Left kidney (tissue), 8 donors: ENCODE measurements at places on chromosomes 3 and 15. TPM values are rescaled to one million over a fixed set of nuclear protein-coding genes. Genes with fewer than 3 reads are reported as not detected.

Gene DUOXA2
- polyA plus RNA-seq, result not detected

Gene RPL32
- 1,889 TPM for polyA plus RNA-seq

Gene PRC1
- 105 TPM for polyA plus RNA-seq

Gene PCSK6
- 7.0 TPM for polyA plus RNA-seq

DNA sequence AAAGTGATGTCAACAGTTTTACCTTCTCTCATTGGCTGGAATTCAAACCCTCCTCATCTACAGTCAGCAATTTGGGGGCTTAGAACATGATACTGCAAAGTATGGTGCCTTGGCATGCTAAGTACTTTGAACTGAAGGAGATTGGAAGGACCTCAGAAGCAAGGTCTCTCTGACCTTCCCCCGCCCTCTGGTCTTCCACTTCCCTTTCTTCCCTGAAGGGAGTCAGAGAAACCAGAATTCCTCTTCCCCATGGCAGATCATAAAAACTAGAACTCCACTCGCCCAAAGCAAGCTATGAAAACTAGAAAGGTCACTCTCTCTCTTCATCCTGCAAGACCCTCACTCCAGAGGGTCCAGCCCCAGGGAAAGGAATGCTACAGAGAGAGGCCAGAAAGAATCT, 64.2 kb downstream of the CD200R1L start:
- no peak for DNase-seq

Gene HTR3E
- not detected for polyA plus RNA-seq

DNA sequence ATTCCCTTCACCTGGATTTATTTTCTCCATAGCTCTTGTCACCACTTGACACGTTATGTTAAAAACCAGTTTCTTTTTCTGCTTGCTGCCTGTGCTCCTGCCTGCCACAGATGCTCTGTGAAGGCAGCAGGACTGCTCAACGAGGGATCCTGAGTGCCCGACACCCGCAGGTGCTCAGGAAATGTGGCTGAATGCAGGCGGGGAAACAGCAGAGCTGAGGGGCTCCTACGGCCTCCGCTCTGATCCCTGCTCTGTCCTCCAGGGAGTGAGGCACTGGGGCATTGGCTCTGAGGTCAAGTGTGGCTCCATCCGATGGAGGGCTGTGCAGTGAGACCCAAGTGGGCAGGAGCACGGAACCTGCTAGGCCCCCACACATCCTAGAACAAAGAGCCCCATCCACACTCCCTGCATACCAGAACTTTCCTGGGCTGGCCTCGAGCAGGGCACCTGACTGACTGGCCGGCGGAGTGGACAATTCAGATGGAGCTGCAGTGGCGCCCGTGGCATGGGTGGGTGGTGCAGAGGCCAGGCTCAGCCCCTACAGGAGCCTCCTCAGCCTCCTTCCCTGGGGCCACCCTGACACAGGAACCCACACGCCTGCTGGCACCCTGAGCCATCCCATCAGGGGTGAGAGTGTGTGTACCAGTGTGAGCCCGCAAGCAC, 27.9 kb downstream of the IQSEC1 start:
- DNase-seq, result no peak

DNA sequence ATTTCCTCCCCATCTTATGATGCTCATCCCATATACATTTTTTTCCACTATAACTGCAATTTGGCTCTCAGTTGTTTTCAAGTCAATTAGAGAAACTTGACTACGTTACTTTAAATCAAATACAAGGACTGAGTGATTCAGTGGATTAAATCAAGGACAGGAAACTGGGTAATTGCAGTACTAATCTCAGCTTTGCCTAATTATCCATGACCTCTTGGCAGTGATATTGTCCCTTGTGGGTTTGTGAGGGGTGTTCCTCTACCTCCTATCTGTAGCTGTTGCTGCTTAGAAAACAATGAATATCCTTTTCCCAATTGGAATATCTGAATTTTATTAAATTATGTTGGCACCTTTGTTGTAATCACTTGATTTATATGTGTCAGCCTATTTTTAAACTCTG, 79.4 kb downstream of the ZPLD1 start:
- no peak for DNase-seq

Gene TMEM207
- 18.1 TPM for polyA plus RNA-seq

DNA sequence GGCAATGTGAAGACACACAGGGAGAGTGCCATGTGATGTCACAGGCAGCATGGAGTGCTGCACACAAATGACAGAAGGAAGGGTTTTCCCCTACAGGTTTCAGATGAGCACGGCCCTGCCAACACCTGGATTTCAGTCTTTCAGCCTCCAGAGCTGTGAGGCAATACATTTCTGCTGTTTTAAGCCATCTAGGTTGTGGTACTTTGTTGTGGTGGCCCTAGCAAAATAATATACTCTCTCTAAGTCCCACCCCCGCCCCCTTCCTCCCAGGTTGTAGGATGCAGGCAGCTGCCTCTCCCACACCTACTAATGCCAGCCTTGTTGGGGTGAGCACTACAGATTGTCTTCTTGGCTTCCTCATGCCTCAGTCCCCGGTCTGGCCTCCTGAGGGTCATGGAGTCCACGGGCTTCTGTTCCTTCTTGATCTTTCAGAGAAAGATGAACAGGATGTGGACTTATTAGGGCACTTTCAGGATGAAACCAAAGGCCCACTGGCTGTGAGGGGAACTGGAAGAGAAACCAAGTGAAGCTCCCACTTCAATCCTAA, 180.0 kb downstream of the CD47 start:
- no peak for DNase-seq

- DNase-seq, result no peak
These were observed 38.6 kb upstream of the PLXNA1 start for GRCh38 chr3:126944089-126944965.

DNA sequence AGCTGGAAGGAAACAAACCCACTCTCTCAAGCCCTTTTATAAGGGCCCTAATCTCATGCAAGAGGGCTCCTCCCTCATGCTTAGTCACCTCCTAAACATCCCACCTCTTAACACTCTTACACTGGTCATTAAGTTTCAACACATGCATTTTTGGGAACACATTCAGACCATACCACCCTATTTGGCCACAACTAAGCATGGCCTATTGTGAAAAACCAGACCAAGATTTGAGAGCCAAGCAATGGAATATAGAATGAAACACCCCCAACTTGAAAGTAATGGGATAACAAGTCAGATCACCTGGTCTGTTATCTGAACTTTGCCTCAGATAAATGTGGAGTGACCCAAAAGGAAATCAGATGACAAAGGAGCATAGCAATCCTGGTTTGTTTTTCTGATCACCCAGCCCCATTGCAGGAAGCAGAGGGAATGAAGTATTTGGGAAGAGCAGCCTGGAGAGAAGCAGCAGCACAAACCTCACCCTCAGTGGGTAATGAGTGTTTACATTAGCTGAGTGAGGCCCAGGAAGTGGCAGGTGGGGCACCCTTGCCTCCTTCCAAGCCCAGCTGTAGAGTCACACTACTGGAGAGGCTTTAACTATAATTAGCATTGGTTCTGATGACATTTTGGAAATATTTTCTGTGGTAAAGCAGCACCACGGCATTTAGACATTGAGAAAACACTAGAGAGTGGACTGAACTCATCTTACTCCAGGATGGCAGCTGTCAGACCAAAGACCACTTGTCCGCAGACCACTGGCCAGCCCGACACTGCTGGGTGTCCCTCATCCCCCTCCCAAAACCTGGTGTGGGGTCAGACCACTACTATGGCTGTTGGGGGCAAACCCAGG, 48.8 kb upstream of the PRTG start:
- no peak for DNase-seq

Gene CPNE9
- not detected for polyA plus RNA-seq

DNA sequence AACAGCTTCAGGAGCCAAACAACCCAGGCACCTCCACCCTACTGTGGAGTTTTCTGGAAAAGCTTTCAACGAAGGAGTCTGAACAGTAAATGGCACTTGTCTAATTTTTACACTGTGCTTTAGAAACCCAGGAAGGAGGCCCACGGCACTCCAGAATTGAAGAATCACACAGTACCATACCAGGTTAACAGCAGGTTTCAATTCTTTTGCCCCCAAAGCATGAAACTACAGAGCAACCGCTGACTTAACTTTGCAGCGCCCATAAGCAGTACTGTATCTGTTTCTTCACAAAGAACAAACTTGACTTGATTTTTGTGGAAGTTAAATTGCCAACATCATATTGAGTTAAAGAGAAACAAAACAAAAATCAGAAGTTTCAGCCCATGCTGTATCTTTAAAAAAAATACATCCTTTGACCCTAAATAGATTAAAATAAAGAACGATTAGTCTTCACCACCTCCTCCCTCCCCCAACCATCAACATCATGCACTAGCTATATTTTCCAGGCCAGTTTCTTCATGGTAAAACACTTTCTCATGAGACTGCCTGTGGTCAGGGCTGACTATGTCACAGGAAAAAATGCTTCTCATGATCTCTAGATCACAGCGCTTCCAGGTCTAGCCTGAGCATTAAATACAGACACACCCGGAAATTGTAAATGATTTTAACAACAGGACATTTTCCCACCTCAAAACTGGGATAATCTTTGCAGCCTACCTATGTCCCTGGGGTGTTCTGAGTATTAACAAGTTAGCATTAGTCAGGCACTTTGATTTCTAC, 456.3 kb downstream of the FOXP1 start:
- no peak for DNase-seq

Gene CYP8B1
- polyA plus RNA-seq, result 1.3 TPM

Gene PCNP
- polyA plus RNA-seq, result 242 TPM

DNA sequence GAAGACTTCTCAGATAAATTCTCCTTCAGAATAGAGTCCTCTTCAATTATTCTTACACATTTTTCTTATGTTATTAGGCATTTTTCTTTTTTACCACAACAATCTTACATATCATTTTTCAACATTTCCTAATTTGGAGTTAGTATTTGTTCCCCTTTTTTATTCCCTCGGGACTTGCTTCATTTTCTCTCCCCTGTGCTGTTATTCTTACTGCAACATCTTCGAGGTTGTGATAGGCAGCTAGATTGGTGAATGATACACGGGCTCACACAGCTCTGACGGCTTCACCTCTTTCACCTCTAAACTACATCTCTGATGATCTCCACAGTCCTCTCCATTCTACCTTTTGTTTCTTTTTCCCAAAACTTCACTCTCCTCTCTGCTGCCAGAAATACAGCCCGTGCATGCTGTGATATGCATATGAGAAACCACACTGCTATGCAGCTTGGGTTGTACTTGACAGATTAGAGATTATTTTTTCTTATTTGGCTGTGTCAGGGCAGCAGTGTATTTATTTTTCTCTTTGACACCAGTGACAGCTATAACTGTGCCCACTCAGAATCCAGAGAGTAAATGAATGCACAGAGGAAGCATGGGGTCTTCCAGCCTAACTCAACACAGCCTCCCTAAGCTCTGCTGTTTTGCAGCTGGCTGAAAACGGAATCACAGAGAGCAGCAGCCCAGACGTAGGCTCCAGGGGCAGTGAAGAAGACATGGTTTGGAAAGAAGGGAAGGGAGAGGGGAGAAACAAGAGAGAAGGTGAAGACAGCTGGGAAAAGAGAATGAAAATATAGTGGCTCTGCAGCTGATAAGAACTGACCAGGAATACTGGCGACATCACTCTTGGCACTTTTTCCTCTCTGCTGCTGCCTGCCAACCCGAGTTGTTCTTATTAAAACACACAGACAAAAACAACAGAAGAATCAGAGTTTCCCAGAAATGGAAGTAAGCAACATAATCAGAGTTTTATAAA, 61.8 kb downstream of the SLC9A9 start:
- DNase-seq, result no peak

DNA sequence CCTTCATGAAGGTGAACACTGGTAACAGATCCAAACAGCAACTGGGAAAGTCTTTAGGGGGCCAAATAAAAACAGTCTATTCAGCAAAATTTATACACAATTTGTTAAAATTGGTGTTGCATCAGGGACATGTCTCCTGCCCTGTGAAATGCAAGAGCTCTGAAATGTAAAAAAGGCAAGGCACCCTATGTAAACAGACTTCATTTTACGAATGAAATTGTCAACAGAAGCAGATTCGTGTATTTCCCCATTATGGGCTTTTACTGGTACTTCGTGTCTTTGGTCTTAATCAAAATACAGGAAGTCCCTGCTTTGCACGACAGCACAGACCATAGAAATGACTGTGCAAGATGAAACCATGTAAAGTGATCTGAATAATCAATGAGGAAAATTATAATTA, 127.3 kb upstream of the THBS1 start:
- no peak for DNase-seq

Gene GOLGA8M
- polyA plus RNA-seq, result 4.5 TPM

Gene HYAL3
- polyA plus RNA-seq, result 4.1 TPM

Gene IL17RB
- polyA plus RNA-seq, result 16.7 TPM

DNA sequence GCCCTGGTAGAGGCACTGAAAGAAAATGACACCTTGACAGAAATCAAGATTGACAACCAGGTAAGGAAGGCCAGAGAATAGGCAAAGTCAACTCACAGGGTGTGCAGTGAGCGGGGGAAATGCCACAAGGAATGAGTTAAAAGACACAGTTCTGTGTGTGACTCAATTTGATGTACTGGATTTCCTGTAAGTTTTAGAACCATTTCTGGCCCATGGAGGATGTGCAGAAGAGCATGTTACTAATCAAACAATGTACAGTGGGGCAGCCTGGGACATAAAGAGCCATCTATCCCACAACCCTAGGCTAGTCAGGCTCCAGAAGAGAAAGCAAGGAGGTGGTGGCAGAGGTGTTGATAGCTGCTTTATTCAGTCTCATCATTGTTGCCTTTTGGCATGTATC, 31.2 kb upstream of the TMOD3 start:
- DNase-seq, result no peak

GRCh38 chr3:44961888-44962287, 14.1 kb downstream of the ZDHHC3 start:
- no peak for DNase-seq

DNA sequence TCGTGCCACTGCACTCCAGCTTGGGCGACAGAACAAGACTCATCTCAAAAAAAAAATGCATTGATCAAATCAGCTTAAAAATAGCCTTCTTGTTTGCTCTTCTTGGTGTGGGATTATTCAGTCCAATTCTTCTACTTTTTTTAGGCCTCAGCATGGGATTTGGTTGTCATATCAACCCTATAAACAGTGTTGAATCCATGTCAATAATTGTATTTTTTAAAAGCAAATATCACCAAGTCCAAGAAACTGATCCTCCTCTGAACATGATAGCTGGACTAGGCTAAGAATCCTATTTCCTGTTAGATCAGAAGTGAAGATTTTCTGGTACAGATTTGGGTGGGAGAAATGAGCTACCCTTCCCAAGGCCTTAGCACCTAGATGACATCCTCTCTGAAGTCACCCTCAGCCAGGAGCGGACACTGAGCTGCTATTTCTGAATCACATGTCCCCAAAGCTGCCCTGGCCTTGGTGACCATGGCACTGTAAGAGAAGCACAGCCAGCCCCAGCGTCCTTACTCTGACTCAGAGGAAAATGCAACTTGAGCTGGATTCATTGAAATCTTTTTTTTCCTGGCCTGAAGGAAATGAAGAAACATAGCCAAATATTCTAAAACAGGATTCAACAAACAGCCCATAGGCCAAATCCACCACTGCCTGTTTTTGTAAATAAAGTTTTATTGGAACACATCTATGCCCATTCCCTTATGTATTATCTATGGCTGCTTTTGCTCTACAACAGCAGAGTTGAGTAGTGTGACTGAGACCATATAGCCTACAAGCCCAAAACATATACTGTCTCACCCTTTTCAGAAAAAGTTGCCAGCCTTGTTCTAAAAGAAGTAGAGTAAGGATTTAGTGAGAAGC, 215.9 kb upstream of the CTDSPL start:
- DNase-seq, result no peak
